Stimulated activated CD4-positive, alpha-beta T cell treated with anti-CD3 and anti-CD28 coated beads, TNF-alpha, amount 100 ng/mL, for 1 hour (primary cell): ENCODE measurements at places on chromosomes 13 and 19.

GRCh38 chr19:18712981-18713380 is 29.5 kb downstream of the CRTC1 start:
- DNase-seq: no peak

GRCh38 chr13:42686165-42686564 is 95.2 kb upstream of the FAM216B start:
- DNase-seq: no peak

DNA sequence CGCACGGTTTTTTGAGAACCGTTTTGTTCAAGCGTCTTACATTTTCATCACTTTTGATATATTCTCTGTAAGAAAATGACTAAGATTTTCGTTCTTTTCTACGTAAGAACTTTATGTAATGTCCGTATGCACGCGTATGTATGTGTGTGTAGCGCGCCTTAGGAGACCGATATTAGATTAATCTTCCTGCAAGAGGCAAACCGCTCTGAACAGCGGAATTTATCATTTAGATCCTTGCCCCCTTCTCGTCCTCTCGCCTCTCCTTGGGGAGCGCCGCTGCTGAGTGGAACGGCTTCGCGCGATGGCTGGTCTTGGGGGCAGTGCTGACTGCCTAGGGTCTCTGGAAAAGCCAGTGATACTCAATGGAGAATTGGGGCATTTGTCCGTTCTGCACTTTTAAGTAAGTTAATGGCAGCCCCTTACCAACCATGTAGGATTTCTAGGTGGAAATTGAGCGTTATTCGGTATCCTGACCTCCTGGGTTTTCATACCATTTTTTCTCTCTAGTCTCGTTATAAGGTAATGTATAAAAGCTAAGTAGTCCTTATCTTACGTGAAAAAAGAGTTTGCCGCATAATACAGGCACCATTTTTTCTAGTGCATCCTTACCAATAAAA is 4.7 kb downstream of the MAB21L1 start:
- no peak for DNase-seq

DNA sequence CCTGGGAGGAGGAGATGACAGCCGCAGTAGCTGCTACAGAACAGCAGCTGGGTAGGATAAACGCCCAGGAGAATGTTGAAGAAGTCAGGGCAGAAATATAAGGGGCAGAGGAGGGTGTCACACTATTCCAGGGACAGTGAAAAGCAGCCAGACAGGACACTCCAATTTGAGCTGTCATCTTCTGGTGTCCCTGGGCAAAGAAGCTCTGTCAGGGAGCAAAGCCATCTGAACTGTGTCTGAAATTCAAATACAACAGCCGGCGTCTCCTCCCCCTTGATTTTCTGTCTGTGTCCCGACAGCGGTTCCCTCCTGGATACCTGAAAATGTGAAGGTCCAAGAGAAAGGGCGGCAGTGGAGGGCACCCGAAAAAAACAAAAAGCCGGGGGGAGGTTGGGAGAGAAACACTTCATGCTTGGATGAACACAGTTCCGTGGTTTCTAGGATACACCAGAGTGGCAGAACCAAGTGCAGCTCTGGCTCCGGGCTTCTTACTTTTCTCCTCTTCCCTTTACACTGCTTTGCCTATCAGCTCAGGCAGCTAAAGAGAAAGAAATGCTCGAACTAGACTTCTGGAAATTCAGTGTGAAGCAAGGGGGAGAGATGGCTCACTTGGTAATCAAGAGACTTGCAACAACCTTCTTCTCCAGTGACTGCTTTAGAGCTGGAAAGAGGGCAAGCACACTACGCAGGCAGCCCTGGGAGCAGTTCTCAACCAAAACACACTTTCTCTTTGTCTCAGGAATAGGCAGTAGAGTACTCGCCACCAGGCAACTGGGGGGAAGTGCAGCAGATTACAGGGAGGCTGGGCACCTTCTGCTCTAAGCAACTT is 465.6 kb downstream of the ITGBL1 start:
- no peak for DNase-seq

DNA sequence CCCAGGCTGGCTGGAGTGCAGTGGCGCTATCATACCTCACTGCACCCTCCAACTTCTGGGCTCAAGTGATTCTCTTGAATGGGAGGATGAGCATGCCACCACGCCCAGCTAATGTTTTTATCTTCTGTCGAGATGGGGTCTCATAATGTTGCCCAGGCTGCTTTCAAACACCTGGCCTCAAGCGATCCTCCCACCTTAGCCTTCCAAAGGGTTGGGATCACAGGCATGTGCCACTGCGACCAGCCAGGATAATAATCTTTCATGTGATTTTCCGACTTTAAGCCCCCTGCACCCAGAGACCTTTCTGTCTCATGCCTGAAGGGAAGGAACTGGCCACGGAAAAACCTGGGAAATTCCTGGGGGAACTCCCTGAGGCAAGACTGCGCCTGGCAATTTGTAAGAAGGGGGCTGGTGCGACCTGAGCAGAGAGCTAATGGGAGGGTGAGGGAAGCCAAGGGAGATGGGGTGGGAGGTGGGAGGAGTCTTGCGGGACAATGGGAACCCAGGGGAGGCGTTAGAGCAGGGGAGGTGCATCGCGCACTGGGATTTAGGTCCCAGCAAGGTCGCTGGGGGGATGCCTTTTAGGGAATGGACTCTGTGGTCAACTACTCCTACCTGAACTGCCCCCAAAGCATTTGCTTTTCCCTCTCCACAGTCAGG is 1.2 kb upstream of the CCDC124 start:
- DNase-seq: no peak

DNA sequence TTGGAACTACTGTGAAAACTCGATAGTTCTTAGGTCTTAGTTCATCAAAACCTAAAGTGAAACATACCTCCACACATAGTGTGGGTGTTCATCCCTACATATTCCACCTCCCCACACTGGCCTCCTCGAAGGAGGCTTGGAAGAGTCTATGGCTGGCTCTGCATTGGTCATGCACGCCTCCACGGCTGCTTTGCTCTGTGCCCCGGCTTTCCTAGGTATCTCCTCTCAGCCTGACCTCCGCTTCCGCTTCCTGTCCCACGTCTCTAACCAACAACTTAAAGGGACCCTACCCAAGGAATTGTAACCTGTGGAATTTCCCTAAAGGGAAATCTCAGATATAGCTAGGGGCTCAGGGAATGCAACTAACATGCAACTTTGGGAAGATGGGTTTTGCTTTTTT is 79.7 kb upstream of the MBNL2 start:
- no peak for DNase-seq

DNA sequence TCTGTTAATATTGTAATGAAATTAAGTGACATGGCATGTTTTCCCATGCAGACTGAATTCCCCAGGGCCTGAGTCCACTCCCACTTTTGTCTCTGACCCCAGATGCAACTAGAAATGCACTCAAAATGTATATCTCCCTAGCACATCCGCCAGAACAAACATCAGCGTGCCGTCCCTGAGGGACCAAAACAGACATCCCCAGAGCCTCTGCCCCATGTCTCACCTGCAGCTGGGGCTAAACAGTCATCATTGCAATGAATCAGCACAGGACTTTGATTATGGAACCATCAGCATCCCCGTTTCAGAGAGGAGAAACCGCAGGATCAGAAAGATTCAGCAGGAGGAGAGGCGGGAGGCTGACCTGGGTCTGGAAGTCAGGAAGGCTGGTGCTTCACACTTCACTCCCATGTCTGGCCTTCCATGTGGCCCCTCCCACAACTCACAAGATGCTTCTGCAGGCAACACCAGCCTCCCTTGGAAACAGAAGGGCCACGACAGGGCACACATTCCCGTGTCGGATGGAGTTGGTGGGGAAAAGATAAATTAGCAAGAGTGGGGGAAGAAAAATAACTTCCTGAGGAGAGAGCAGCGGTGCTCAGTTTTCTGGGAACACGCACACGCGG is 130.6 kb upstream of the VSTM2B start:
- no peak for DNase-seq

GRCh38 chr19:34260771-34261173 is 6.4 kb downstream of the GARRE1 start:
- DNase-seq: no peak

- no peak for DNase-seq
Measured at GRCh38 chr19:6164906-6165531, 29.6 kb downstream of the ACSBG2 start.

- no peak for DNase-seq
Measured at GRCh38 chr19:34232566-34233481, 21.5 kb upstream of the GARRE1 start.

GRCh38 chr19:40231544-40232424 is 5.3 kb upstream of the CCNP start:
- DNase-seq: no peak

DNA sequence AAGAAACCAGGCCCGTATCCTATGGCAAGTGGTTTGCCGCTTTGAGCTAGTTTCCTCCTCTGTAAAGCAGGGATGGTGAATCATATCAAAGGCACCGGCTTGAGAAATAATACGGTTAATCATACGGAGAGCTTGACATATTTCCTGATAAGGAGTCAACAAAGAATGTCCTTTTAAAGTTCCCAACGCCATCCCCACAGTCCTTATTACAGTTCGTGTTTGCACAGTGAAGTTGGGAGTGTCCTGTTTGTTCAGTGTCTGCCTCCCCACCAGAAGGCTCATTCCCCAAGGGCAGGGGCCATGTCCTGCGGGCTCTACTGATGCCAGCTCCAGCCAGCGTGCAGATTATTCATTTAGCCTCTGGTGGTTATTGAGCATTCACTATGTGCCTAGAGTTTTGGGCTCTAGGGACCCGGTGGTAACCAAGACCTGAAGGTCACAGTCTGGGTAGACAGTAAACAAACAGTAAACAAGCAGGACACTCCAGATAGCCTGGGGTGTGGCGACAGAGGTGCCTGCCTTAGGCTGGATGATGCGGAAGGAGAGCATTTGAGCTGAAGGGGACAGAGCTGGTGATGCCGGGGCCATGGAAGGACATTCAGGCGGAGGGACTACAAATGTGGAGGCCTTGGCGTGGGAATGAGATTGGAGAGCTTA is 6.3 kb downstream of the GRAMD1A start:
- DNase-seq: no peak

DNA sequence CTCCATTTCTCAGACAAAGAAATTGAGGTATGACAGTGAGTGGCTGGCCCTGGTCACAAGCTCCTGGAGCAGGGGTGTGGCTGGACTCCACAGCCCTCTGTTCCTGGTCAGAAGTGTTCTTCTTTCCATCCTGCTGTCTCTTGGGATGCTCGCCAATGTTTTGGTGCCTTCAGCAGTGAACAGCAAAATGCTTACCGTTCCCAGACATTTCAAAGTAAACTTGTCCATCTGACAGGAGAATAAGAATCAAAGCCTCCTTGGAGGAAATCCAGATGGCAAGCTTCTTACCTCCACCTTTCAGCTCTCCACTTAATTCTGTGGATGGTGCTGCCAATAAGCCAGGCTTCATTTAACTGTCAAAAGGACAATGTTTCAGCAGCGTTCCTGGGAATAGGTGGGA is 954.1 kb downstream of the UQCRFS1 start:
- no peak for DNase-seq

DNA sequence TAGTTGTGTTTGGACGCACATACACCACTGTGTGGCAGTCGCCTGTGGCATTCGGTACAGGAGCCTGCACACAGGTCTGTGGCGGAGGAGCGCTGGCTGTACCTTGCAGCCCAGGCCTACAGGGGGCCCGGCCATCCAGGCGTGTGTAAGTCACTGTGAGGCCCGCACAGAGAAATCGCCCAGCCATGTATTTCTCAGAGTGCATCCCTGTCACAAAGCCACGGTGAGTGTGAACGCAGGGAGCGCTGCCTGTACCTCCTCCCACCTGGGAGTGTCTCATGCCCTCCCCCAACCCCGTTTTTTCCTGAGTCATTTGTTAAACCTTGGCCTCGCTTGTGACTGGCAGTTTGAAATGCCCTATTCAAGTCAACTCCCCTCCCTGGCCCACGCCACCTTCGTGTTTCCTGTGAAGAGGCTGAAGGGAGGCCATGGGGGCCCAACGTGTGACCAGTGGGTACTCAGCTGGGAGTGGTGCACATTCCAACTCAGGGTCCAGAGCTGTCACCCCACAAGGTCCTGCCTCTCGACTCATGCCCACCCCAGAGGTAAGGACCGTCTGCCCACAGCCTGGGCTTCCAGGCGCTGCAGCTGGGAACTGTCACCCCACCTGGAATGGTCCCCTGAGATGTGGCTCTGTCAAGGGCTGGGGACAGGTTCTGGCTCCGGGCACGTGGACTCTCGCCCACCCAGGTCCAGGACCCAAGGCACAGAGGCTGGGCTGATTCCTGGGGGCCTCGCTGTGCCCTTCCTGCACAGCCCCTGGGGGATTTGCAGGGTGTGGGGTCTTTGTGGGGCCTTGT is 11.6 kb upstream of the RASA3 start:
- DNase-seq: no peak

DNA sequence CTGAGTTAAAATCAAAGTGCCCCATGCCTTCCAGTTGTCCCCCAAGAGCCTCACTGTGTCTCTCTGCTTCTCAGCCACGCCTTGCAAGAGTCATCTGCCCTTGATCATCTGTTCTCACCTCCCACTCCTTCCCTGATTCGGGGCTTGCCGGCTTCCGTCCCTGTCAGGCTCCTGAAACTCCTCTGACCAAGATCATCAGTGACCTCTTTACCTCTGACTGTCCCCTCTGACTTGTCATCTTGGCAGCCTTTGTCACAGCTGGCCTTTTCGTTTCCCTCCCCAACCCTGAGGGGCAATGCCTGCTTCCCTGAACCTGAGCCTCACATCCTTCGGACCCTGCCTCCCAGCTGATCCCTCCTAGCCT is 66.3 kb downstream of the MAP4K1 start:
- no peak for DNase-seq

- no peak for DNase-seq
Measured at GRCh38 chr19:35901055-35901644, 810 bp upstream of the NFKBID start.

GRCh38 chr13:94550062-94550738 is 45.8 kb downstream of the TGDS start:
- DNase-seq: no peak

DNA sequence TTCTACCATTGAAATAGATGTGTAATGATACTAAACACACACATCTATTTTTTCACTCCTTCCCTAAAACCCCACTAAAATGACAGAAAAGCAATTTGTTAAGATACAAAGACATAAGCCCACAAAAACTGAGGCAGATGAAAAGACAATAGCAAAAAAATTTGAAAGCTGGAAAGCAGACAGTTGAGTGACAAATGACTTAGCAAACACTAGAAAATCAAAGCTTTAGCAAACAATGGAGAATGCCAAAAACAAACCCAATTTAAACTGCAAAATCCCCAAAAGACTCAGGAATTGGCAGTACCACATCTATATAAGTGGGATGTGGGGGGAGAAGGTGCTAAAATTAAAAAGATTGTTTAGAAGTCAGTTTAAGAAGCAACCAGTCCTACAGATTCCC is 9.5 kb downstream of the TSC22D1 start:
- DNase-seq: no peak

DNA sequence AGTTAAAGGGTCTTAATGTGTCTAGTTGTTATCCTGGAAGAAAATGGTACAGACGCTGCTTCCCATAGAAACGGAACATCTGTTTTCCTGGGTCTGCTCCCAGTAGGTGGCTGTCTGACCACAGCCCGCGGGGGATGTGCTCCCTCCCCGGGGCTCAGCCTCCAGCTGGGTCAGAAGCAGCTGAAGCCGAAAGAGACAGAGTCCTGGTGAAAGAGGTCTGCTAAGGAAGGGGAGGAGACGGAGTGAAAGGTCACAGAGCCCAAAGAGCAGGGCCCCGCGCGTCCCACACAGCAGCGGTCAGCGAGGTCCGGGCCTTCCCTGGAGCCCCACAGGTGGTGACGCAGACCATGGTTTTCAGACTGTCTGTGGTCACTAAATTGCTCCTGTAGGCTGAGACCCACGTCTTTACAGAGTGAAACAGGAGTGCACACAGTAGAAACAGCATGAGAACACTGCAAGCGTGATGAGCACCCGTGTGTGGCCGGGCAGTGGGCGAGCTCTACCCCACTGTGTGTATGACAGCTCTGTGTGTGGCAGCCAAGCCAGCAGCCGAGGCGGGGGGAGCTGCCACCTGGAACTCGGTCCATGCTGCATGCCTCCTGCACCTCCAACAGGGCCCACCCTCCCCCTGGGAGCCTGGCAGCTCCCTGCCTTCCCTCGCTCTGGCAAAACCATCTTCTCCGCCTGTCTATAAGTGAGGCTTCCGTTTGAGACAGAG is 52.0 kb upstream of the C13orf46 start:
- DNase-seq: no peak
